Activated T-cell treated with anti-CD3 and anti-CD28 coated beads for 1 hour (primary cell): ENCODE measurements at places on chromosomes 4 and X.

GRCh38 chrX:120664081-120664480 is 34.2 kb upstream of the C1GALT1C1 start:
- no peak for DNase-seq

DNA sequence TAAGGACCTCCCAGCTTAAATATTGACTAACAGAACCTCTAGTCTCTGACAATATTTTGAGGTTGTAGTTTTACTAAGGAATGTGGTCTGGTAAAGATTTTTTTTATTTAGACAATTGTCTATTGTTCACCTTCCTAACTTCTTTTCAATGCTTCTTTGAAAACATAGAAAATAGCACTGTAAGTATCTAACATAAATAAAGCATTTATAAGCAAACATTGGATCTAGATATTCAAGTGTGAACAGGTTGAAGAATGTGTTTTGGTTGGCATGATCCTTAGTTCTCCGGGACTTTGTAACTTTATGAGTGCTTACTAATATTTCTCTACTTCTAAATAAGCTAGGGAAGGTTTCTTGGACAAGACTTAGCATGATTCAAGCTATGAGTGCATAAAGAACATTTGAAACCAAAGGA is 285.4 kb upstream of the ARSJ start:
- DNase-seq = no peak

DNA sequence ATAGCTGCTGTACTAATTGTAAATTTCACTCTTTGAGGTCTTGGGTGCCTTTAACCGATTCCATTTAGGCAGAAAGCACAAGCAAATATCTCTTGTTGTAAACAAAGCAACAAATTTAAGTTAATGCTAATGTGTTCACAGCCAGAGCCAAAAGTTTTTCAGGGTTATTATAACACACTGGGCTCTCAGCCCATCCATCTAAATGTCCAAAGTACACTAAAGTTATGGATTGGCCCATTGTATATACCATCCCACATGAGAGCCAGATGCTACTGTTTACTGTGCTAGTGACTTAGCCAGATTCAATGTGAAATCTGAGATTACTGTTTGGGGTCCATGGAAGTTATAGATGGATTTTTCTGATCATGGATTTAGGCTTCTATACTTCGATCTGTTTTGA is 186.7 kb downstream of the LARP7 start:
- DNase-seq = no peak

DNA sequence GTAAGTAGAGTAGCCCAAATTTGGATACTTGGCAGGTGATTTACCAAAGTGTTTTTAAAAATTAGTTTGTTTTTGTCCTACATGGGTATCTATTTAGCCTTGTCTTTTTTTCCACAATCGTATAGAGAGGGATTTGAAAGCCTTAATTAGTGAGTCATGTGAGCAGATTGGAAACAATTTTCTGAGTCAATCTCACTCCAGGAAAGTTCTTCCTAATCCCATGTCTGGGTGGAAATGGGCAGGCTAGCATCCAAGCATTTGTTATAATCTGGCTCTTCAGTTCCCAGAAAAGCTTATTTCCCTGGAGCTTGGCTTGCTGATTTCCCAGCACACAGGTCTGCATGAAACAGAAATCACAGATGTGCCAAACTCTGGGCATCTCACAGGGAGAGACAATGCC is 426.9 kb upstream of the BOD1L1 start:
- no peak for DNase-seq

- no peak for DNase-seq
Measured at GRCh38 chr4:128455480-128455879, 167.9 kb upstream of the PGRMC2 start.

- no peak for DNase-seq
Measured at GRCh38 chr4:189060104-189060503, 880.6 kb upstream of the FRG1 start.

DNA sequence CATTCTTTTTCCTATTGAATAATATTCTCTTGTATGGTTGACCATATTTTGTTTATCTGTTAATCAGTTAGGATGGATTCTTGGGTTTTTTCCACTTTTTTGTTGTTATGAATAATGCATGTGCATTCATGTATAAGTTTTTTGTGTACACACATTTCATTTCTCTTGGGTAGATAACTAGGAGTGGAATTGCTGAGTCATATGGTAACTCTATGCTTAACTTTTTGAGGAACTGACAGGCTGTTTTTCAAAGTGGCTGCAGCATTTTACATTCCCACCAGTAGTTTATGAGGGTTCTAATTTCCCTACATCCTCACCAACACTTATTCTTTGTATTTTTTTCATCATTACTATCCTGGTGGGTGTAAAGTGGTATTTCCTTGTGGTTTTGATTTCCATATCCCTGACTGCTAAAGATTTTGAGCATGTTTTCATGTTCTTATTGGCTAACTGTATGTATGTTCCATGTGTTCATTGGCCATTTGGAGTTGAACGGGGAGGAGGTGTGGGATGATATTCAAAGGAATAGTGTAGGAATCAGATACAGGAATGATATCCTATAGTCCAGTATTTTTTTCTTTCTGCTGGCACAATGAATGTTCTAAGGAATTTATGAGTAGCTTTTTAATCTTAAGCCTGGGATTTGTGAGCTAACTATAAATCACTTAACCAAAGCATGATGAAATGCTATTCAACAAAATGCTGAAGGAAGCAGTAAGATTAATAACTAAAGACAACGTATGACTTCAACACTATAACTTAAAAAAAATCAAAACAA is 114.3 kb downstream of the AMELX start:
- no peak for DNase-seq
